CD4-positive, alpha-beta T cell treated with Interleukin-15 for 4 hours (primary cell): ENCODE measurements at places on chromosomes 2 and 18.

GRCh38 chr2:187157046-187157445 is 291.0 kb downstream of the CALCRL start:
- DNase-seq, result no peak

DNA sequence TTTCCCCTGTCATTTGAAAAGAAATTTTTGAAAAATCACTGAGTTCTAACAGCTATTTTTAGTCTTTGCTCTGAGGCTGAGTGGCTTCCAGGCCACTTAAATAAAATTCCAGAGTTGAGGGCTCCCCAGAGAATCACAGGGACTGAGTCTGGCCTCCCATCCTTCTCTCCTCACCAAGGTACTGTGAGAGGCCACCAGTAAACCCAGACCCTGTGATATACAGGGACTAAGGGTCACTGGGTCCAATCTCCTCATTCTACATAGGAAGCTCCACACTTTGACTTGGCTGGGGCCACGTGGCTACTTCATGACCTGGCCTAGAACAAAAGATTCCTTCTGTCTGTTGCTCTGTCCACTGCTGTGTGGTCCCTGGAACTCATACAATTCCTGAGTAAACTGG is 123.2 kb upstream of the CDCA7 start:
- no peak for DNase-seq

GRCh38 chr18:13625843-13626543 is 100.4 kb downstream of the FAM210A start:
- no peak for DNase-seq

DNA sequence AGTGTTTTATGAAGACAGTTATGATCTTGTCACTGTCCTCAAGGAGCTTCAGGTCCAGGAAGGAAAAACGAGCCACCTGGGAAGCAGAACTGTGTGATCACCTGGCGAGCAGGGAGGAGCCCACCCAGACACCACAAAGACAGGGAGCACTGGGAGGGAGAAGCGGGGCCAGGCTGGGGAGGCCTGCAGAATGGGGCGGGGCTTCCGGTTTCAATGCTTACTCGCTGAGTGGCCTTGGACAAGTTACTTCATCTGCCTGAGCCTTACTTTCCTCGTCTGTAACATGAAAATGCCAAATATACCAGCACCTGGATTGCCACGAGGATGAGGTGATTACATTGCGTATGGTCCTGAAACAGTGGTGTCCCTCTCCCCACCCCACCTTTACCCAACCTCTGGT is 227.5 kb downstream of the ANKRD30B start:
- no peak for DNase-seq

GRCh38 chr2:177036747-177037146 is 175.8 kb upstream of the HNRNPA3 start:
- no peak for DNase-seq

DNA sequence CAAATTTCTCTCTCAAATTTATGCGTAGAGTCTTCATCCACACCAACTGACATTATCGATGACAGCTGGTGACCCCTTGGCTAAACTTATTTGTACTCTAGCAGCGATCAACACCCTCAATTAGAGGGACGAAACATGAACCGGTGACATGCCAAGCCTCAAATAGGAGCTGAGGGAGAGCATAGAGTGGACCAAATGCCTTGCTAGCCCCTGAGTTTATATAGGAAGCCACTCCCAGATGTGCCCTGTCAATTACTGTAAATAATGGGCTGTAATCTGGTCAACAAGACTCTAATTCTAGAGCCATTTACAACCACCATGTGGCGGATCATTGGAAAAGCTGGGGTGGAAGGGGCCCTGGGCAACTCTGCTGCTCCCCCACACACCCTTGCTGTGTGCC is 47.6 kb upstream of the FHL2 start:
- DNase-seq, result no peak

- DNase-seq, result no peak
Measured at GRCh38 chr18:3150274-3150673, 69.5 kb downstream of the MYOM1 start.

DNA sequence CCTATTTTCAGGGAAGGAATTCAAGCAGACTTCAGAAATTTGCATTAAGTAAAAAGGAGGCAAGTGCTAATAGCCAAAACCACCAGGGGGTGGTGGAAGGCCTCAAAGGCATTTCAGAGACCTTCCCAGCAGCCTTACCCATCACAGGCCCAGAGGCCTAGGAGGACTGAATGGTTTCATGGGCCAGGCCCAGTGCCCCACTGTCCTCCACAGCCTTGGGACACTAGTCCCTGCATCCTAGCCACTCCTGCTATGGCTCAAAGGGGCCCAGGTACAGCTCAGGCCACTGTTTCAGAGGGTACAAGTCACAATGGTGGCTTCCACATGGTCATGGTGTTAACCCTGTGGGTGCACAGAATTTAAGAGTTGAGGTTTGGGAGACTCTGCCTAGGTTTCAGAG is 58.6 kb upstream of the CHAC2 start:
- DNase-seq, result no peak
